ENCODE measurements at places on chromosomes 1 and 21.

DNA sequence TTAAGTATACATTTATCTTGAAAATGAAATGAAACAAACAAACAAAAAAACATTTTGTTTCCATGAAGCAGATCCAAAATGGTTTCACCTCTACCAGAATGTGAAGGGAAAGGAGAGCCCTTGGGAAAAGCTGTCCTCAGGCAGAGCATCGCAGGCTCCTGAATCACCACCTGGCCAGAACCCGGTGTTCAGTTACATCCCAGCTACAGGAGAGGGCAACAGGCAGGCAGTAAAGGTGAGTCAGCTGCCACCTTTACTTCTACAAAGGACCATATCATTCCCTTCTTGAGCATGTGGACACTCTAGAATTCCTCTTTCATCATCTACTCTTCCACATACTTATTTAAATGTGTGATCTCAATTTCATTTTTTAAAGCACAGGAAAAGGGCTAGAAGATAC is 151.2 kb downstream of the PIGK start:
- no peak for DNase-seq

GRCh38 chr21:33350676-33351075 is 25.9 kb downstream of the IFNAR1 start:
- no peak for DNase-seq

GRCh38 chr1:64052777-64053176 is 150.6 kb upstream of the UBE2U start:
- no peak for DNase-seq

DNA sequence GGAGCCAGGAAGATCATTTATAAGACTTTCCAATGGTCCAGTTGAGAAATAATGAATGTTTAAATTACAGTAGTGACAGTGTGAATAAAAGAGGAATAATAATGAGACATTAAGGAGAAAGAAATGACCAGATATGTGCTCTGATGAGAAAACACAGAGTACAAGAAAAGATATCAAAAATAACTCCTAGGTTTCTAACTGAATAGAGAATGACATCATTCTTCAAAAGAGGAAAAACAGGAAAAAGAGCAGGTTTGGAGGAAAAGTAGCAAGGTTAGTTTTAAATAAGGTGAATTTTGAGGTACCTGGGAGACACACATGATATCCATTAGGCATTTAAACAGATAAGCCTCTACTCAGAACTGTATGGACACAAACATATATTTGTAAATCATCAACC is 55.0 kb downstream of the ANKRD13C start:
- no peak for DNase-seq

DNA sequence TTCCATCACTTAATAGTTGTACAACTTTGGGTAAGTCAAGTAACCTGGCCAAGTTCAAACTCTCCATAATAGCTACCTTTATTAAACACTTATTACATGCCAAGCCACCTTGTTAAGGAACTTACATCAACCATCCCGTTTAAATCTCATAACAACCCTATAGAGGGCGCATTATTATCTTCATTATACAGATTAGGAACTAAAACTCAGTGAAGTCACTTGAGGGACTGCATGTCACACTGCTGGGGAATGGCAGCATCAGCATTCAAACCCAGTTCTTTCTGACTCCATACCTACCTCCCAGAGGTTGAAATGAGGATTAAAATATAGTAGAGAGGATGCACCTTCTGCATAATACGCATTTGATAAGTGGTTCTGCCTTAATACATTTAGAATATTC is 47.1 kb upstream of the PLA2G2C start:
- DNase-seq = no peak

All from urothelium cell line (cell line).